ENCODE measurements at places on chromosomes 5 and 9.

DNA sequence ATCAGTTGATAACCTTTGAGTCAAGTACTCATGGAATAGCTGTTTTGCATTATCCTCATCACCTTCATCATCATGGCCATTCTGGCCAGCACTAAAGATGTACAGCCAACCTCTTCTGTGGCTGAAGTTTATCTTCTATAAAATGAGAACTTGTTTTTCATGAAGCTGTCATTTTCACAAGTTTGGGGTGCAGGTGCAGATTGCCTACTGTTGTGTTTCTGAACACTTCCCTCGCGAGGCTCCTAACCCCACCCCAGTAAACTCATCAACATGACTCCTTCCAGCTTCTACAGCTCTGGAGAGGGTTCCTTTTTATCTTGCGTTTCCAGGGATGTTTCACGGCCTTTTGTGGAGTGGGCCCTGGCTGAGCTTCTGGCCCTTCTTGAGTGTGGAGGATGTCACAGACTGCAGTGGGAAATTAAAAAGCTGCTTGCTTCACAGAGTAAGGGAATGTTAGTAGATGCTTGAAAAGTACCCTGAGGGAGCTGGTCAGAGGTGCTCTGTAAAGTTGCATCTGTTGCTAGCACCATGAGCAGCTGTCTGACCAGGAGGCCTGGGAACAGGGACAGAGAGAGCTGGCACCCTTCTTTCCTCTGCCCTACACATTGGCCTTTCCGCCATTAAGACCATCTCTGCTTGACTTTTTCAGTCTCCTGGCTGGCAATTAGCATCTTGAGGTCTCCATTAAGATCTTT, 24.9 kb downstream of the SYK start:
- DNase-seq = no peak

- DNase-seq = no peak
Measured at GRCh38 chr9:136054146-136054545, 40.9 kb downstream of the NACC2 start.

DNA sequence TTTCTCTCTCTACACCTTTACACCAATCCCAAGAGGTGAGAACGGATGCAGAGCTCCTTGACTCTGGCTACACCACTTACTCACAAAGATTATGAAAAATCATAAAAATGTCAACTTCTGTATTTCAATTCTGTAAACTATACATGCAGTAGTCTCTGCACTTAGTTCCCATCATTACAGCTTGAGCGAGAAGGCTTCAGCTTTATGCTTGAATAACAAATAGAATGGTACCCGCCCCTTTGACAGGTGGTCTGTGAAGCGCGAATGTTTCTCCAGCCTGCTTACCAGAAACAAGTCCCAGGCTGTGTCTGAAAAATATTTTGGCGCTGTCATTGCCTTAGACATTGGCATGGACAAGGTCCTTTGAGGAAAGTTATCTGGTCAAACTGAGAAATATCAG, 562.4 kb upstream of the CLINT1 start:
- DNase-seq = no peak

DNA sequence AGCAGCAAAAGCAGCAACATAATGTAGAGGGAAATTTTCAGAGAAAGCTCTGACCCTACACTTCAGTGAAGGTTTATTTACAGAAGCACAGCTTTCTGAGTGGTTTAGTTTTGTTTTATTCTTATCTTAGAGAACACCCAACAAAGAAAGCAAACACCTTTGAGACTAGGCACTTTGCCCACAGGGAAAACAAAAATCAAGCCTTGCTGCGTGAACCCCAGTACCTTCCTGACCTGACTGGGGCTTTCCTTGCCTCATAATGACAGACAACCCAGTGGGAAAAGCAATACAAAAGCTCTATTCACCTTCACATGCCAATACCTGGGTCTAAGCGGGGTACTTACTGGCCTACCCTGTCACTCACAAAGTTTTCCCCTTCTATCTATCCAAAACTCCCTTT, 189.8 kb downstream of the HINT1 start:
- no peak for DNase-seq

DNA sequence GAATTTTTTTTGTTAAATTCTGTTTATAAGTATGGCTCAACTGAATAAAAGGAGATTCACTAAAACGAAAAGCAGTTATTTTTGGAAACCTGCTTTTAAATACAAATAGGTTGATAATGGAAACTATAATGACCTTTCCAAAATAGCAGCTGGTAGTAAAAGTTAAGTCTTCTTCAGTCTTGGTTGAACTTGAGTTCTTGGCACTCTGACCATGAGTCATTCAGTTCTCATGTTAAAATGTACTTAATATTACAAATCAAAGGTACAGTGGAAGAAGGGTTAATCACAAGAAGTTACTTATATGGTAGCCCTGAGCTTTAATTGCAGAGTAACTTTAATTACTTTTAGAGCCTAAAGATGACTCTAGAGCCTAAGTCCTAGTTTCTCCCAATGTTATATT, 62.1 kb downstream of the KLF9 start:
- no peak for DNase-seq

DNA sequence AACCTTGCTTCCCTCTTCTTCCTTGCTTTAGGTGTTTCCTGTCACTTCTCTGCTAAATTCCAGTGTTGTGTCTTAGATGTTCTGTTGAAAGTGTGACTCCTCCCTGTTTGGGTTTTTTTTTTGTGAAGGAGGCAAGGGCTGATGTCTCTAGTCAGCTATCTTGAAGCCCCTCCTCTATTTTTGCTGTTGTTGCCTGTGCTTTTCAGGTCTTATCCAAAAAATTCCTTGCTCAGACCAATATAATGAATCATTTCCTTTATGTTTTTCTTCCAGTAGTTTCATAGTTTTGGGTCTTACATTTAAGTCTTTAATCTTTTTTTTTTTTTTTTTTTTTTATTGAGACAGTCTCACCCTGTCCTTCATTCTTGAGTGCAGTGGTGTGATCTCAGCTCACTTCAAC, 22.3 kb downstream of the RIC1 start:
- DNase-seq = no peak

Measured in GM06990 (cell line).